Stimulated activated CD8-positive, alpha-beta memory T cell treated with anti-CD3 and anti-CD28 coated beads, Interleukin-15, amount 100 ng/mL, for 24 hours (primary cell): ENCODE measurements at places on chromosomes 11 and 22.

GRCh38 chr22:40813912-40814315 is 5.2 kb downstream of the SLC25A17 start:
- no peak for DNase-seq

DNA sequence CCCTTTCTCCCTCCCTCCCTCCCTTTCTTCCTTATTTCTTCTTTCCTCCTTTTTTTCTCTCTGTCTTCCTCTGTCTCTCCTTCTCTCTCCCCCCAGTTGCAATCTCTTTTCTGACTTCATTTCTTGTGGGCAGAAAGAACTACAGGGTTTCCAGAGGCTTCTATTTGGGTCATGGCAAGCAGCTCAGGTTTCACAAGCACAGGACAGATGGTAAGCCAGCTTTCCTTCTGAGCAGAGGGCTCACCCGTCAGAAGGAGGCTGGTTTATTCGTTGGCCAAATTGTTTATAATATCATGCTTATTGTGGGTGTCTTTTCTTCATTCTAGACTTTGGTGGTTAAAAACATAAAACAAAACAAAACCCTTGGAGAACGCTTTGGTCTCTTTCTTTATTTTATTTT is 58.9 kb upstream of the CLMP start:
- DNase-seq = no peak

- no peak for DNase-seq
These were observed 125.3 kb downstream of the MPPED1 start for GRCh38 chr22:43537019-43537585.

- no peak for DNase-seq
These were observed 1259.5 kb downstream of the TBC1D22A start for GRCh38 chr22:48021991-48022401.
